ENCODE measurements at places on chromosomes 12 and 14. TPM values are rescaled to one million over a fixed set of nuclear protein-coding genes. Genes with fewer than 3 reads are reported as not detected.
A peak's percentile ranks its signal among the peaks of the same experiment; 100 is the strongest.

- no peak for DNase-seq
Observed at GRCh38 chr12:110637869-110638441, 24.0 kb downstream of the TCTN1 start.

- peak; percentile 50 for DNase-seq
Observed at GRCh38 chr12:13661005-13661887, 320.2 kb downstream of the GRIN2B start.

- no peak for DNase-seq
Observed at GRCh38 chr12:38157933-38158401, 158.6 kb upstream of the ALG10B start.

- DNase-seq: peak; percentile 24
Observed at GRCh38 chr14:92747701-92748258, 647 bp downstream of the LGMN start.

Gene TMCC3
- polyA plus RNA-seq: 42.9 TPM

Gene PDE3A
- 26.8 TPM for polyA plus RNA-seq

Gene MFAP5
- polyA plus RNA-seq: 0.25 TPM

Gene RFX4
- polyA plus RNA-seq: 0.20 TPM

Gene HDAC7
- 80.9 TPM for polyA plus RNA-seq

DNA sequence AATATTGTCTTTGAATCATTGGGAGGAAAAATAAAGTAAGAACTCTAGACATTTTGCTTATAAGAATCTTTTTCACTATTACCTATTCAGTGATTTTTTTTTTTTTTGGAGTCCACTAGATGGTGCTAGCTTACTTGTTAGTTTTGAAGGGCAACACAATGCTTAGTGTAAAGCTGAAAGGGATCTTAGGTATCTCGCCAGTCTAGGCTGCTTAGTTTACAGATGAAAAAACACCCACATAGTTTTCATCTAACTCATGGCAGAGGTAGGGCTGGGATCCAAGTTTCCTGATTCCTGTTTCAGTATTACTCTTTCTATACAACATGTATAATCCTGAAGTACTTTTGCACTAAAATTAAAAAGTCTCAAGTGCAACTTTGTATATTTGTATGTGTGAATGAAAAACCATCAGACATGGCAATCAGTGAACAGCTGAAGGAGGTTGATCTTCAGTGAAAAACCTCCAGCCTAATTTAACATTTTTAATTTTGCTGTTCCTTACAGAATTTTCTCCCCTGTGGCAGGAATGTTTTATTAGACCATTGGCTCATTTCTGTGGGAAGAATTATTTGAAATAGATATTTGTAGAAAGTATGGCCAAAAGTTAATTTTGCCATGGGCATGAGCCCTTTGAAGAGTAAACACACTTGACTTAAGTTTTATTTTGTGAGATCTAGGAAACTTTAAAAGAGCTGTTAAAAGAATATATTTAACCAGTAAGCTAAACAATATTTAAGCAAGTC is 40.7 kb downstream of the LRRIQ1 start:
- DNase-seq: peak; percentile 65

Gene CCDC38
- polyA plus RNA-seq: 1.1 TPM

Gene SYNDIG1L
- 0.50 TPM for polyA plus RNA-seq

- no peak for DNase-seq
Observed at GRCh38 chr12:115953450-115953849, 324.0 kb downstream of the MED13L start.

- DNase-seq: no peak
Observed at GRCh38 chr12:65787056-65787865, 37.0 kb upstream of the HMGA2 start.

Gene KRT74
- not detected for polyA plus RNA-seq

DNA sequence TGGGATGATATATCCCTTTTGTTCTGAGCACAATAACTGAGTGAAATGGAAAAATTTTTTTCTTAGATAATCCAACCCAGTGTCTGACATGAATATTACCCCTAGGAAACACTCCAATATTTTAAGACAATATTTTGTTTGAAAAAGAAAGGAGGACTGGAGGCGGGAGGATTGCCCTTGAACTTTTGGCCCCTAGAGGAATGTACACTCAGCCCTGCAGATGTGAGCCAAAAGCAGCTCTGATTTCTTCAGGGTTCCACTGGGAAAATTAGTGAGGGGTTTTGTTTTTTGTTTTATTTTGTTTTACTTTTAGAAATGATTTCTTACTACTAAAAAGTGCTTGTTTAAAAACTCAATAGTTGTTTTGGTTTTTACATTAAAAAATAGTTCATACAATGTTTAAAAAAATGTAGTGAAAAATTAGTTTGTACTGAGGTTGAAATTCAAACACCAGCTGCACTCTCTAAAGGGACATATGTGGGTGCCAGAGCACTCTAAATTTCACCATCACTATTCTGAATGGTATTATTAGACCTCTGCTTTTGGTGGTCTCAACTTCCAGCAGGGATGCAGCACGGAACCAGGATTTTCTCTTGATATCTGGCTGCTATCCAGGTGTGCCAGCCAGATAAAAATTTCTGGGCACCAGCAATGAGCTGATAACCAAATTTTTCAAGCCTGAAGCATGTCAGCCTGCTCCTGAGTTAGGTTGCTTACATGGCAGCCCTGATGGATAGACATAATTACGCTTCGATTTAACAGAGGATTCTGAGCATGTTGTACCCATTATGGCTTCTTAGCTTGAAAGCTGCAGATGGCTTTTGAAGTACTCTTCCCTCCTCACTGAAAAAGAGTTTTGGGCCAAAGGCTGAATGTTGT is 141.9 kb downstream of the ANO6 start:
- DNase-seq: peak; percentile 27

Gene DNAJC22
- polyA plus RNA-seq: 30.2 TPM

Gene KLC1
- 138 TPM for polyA plus RNA-seq

DNA sequence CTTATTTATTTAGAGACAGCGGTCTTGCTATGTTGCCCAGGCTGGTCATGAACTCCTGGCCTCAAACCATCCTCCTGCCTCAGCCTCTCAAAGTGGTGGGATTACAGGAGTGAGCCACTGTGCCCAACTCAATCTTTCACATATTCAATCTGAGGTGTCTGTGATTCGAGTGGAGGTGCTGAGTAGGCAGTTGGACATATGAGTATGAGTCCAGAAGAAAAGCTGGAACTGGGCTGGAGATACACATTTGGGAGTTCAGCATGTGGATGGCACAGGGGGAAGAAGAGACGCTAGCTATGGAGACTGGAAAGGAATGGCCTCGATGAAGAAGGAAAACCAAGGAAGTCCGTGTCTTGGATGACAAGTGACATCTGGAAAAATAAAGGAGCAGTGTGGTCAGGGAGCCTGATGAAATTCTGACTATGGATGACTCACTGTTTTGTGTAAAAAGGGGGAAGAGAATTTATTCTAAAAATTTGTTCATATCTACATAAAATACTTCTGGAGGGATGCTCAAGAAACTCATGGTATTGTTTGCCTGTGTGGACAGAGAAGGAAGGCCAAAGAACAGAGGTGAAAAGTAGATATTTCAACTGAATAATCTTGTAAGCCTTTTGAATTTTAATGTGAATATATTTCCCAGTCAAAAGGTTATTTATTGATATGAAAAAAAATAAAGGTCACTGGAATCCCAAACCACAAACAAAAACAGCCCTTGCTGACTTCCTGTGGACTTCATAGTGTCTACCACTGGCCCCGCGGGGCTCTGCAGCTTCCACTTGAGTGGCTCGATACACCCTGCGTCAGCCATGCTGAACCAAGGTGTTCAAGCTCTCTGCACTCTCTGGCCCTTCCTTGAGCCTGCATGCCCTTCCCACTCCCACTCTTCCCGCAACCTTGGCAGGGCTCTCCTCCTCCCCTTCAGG is 8.9 kb upstream of the LTA4H start:
- no peak for DNase-seq

Gene MYH6
- polyA plus RNA-seq: 0.13 TPM

DNA sequence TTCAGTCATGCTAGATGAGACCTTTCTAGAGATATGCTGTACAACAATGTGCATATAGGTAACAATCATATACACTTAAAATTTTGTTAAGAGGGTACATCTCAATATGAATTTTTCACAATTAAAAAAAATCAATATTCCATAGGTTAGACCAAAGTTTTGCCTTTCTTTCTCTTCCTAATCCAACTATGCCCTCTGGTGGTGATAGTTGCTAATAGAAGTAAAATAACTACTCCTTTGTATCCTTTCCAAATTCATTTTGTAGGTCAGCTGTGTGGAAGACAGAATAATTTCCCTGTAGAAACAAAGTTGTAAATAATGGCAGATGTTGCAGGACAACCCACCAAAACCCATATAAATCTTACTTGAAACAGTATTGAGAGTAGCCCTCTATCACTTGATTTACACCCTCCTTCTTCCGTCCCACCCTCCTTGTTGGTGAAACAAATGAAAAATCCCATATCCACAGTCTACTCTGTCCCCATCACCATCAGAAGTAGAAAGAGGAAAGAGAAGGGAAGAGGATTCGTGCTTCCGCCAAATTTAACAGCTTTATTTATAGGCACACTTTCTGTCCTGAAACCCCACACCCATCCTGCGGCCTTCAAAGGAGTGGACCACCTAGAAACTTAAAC is 34.2 kb upstream of the KICS2 start:
- DNase-seq: peak; percentile 67

DNA sequence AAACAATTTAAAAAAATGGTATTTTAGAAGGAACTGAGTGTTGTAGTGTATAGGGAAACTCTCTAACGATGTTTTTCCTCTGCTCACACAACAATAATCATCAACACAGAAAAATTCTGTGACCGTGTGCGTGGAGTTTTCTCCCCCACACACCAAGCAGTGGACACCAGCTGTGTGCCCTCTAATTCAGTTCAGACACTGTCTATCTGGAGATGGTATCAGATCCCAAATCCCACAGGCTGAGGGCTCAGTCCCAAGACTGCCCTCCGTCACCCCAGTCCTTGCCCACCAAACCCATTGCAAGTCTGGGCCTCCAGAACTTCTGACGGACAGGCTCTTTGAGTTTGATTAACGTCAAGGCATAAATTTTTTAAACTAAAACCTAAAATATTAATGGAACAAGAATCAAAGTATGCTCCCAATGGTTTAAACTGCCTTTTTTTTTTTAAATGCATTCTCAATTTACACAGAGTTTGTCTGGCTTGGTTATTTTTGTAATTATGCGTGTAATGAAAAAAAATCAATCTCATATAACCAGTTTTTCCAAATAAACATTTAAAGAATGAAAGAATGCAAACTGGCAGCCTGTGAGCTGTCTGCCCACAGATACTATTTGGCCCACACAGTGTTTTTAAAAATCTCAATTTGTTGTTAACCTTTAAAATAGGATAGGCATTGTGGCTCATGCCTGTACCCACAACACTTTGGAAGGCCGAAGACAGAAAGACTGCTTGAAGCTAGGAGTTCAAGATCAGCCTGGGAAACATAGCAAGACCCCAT is 19.2 kb downstream of the BLTP3B start:
- DNase-seq: no peak

Gene TMEM260
- 36.4 TPM for polyA plus RNA-seq

GRCh38 chr14:102761206-102761605 is 16.0 kb upstream of the TRAF3 start:
- no peak for DNase-seq

Gene PAX9
- 0.33 TPM for polyA plus RNA-seq

DNA sequence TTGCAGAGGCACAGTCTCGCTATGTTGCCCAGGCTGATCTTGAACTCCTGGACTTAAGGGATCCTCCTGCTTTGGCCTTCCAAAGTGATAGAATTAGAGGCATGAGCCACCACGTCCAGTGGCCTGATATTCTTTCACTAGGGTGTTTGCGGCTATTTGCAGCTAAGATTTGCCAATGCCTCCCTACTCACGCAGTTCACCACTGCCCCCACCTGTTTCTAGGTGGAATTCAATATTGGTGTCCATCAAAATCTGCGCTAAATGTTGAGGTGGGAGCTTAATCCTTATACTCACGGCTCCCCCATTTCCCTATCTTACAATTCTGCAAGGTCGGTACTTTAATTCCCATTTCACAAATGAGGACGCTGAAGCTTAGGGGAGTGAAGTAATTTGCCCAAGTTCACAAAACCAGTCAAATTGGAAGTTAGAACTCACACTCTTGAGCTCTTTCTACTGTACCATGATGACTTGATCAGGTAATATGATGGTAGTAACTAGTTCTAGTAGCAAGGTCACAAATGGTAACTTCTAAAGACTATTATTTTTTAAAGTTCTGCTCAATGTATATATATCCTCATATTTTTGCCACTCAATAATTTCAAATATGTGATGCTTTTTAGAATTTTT is 22.1 kb upstream of the LRRC9 start:
- DNase-seq: peak; percentile 32

DNA sequence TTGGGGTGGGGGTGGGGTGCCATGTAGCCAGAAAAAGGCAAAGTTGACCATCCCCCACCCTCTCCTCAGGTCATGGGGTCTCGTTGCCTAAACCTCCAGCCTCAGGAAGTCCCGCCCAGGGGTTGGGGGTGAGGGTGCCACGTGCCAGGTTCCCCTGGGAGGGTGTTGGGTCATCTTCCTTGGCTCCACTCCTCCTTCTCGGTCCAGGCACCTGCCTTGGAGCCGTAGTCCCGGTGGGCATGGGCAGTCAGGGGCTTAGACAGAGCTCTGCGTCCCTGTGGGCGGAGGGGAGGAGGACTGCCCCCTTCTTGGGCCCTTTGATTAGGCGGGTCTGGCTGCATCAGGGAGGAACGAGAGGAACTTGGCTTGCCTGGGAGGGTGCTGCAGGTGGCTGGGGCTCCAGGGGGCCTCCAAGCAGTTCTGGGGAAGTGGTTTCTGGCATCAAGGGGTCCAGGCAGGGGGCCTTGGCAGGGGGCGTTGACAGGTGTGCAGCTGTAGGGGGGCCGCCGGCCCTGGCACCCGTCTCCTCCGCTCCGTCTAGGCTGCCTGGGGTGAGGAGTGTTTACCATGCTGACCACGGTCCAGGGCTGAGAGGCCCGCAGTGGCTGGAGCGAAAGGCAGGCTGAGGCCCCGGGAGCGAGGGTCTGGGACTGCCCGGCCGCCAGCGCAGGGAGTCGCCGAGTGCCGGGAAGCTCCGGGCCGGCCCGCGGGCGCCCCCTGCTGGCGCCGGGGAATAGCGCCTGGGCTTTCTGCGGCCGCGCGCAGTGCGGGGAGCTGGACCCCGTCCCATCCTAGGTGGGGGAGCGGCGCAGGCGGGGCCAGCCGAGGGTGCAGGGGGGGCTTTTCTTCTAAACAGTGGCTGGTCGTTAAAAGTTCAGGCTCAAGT is 7.9 kb downstream of the SETD1B start:
- no peak for DNase-seq

- DNase-seq: no peak
Observed at GRCh38 chr14:68372368-68372767, 420.5 kb downstream of the ZFP36L1 start.

Gene KRT73
- polyA plus RNA-seq: not detected

Gene MSI1
- 26.5 TPM for polyA plus RNA-seq

DNA sequence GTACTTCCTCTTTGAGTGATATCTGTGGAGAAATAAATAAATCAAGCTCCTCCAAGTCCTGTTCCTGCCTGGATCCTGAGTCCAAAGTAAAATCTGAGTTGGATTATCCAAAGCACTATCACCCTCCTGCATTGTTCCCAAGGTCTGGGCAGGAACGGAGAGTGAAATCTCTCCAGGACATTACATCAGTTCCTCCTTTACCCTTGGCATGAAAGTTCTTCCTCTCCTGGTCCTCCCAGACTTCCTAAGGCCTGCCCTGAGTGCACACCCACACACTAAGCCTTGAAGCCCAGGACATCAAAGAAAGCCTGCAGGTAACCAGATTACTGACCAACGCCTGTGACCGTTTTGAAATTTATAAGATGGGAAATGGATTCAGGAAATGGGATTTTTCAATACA is 206.8 kb upstream of the BCL2L14 start:
- DNase-seq: no peak

All from left kidney (tissue), 8 donors.